ENCODE measurements at places on chromosomes 4 and X. TPM values are rescaled to one million over a fixed set of nuclear protein-coding genes. Genes with fewer than 3 reads are reported as not detected.

Gene FGF13
- 0.40 TPM for total RNA-seq

Gene RS1
- not detected for total RNA-seq

Gene TLR2
- 7.0 TPM for total RNA-seq

Gene SLC34A2
- 4.9 TPM for total RNA-seq

Gene GLRA3
- not detected for total RNA-seq

Gene POLN
- 1.1 TPM for total RNA-seq

Gene USP51
- 0.40 TPM for total RNA-seq

Gene COL4A5
- total RNA-seq = 18.9 TPM

Gene SLC49A3
- 2.7 TPM for total RNA-seq

Gene ZNF732
- 0.88 TPM for total RNA-seq

Gene AP1AR
- 14.7 TPM for total RNA-seq

Gene RBMX
- total RNA-seq = 103 TPM

Gene EIF2S3
- total RNA-seq = 142 TPM

Gene MAP7D2
- total RNA-seq = 0.56 TPM

Gene LINC00632
- total RNA-seq = 3.1 TPM

Gene ZAR1
- not detected for total RNA-seq

Gene SERPINA7
- total RNA-seq = not detected
